Psoas muscle (tissue), 8 donors: ENCODE measurements at places on chromosomes 1 and 21.

- DNase-seq, result no peak
These were observed 602 bp upstream of the CGN start for GRCh38 chr1:151510614-151510956.

DNA sequence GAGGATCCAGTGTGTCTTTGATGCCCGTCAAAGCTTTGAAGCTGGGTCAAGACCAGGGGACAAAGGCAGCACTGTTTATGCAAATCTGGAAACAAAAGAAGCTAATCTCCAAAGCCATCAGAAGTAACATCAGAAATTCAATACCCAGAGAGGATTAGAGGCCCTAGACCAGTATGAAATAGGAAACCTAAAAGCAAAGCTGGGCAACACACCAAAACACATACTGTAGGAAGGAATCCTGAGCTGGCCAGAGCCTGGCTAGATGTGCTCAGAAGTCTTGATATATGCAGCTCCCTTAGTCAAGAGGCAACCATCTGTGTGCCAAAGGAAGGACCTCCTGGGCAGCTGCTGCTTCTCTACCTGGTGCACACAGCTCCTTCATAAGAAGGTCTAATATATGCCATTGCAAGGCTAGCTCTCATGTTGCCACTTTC lies 12.3 kb downstream of the COLGALT2 start:
- DNase-seq, result peak; percentile 54

- no peak for DNase-seq
These were observed 37.8 kb downstream of the GPA33 start for GRCh38 chr1:167052389-167052788.

- DNase-seq, result no peak
These were observed 61.1 kb upstream of the IRF2BP2 start for GRCh38 chr1:234670967-234671626.

- DNase-seq, result no peak
These were observed 1.3 kb upstream of the NRIP1 start for GRCh38 chr21:15066123-15066575.
